ENCODE measurements at places on chromosomes 11 and 22. TPM values are rescaled to one million over a fixed set of nuclear protein-coding genes. Genes with fewer than 3 reads are reported as not detected.

- no peak overlapping the region for H3K27ac ChIP-seq
- no peak overlapping the region for H3K4me3 ChIP-seq
- no peaks in the 10 kb centered on the region for H3K27me3 ChIP-seq
- no peak for DNase-seq
Observed at GRCh38 chr11:118287006-118287405, 17.5 kb upstream of the CD3E start.

- no peaks in the 10 kb centered on the region for H3K4me1 ChIP-seq
- H3K4me3 ChIP-seq = no peak overlapping the region
- H3K27ac ChIP-seq = no peak overlapping the region
- no peaks in the 10 kb centered on the region for H3K27me3 ChIP-seq
- H3K36me3 ChIP-seq = no peaks in the 10 kb centered on the region
Observed at GRCh38 chr11:84069048-84069447, 782.9 kb upstream of the CCDC90B start.

- no peaks in the 10 kb centered on the region for H3K27me3 ChIP-seq
- peak overlapping the region; percentile 83 for H3K4me3 ChIP-seq
- H3K27ac ChIP-seq = peak overlapping the region; percentile 96
- H3K4me1 ChIP-seq = peaks cover 21% of the 10 kb centered on the region
Observed at GRCh38 chr11:12673601-12673923, 659 bp upstream of the TEAD1 start.

- peaks cover 2% of the 10 kb centered on the region for H3K27me3 ChIP-seq
- H3K4me3 ChIP-seq = no peak overlapping the region
- no peak for DNase-seq
- H3K4me1 ChIP-seq = no peaks in the 10 kb centered on the region
- no peaks in the 10 kb centered on the region for H3K36me3 ChIP-seq
- no peak overlapping the region for H3K27ac ChIP-seq
Observed at GRCh38 chr11:111209543-111210355, 35.8 kb upstream of the POU2AF2 start.

DNA sequence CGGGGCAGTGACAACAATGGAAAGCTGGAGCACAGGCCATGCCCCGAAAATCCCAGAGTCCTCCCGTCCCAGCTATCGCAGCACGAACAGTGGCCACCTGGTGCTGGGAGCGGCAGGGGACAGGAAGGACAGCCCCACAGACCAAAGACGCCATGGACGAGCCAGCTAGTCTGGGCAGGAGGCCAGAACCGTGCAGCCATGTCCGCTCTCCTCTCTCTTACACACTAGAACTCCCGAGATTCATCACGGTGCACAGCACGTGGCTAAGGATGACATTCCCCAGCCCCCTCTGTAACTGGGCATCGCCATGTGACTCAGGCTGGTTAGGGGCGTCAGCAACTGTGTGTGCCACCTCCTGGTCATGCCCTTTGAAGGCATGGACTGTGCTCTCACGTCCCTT is 4.6 kb downstream of the CDPF1 start:
- peaks cover 30% of the 10 kb centered on the region for H3K36me3 ChIP-seq
- H3K4me1 ChIP-seq = peaks cover 30% of the 10 kb centered on the region
- peak; percentile 84 for DNase-seq
- H3K27me3 ChIP-seq = no peaks in the 10 kb centered on the region
- peak overlapping the region; percentile 75 for H3K27ac ChIP-seq

DNA sequence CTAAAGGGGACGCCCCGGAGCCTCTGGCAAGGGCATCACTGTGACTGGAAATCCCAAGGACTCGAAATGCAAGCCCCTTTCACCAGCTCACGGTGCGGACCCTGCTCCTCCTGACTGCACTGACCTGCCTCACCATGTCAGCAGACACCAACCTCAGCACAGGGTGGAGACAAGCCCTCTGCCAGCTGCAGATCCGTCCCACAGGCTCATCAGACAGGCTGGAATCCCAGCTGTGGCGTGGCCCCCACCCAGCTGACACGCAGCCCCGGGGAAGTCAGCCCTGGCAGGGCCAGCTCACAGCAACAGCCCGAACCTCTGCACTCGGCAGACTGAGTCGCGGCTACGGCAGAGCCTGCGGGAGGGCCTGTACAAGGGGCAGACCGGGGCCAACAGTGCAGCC is 36.8 kb downstream of the BRD1 start:
- H3K4me1 ChIP-seq = peaks cover 63% of the 10 kb centered on the region
- DNase-seq = peak; percentile 77
- H3K27me3 ChIP-seq = no peaks in the 10 kb centered on the region
- peaks cover 50% of the 10 kb centered on the region for H3K36me3 ChIP-seq

- H3K36me3 ChIP-seq = no peaks in the 10 kb centered on the region
- no peak overlapping the region for H3K27ac ChIP-seq
- H3K4me3 ChIP-seq = no peak overlapping the region
- no peak for DNase-seq
- no peaks in the 10 kb centered on the region for H3K27me3 ChIP-seq
Observed at GRCh38 chr11:132817387-132817786, 714.9 kb downstream of the OPCML start.

DNA sequence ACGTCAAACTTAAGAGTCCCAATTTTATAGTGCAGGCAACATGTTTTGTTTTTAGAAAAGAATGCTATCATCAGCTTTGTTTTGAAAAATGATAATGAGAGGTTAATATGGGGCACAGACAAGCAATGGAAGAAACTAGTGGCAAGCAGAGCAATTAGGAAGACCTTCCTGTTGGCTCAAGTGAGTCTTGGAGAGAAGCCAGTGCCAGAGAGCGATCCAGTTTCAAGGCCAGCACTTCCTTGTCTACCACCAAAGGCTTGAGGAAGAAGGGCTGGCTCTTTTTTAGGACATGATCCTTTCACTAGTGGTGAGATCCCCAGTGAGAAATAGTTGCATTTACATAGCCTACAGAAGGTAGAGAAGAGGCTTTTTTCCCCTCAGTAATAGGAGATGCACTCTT is 1340.7 kb downstream of the LRRC4C start:
- no peak for DNase-seq
- no peak overlapping the region for H3K27ac ChIP-seq
- H3K27me3 ChIP-seq = no peaks in the 10 kb centered on the region
- H3K4me3 ChIP-seq = no peak overlapping the region
- no peaks in the 10 kb centered on the region for H3K36me3 ChIP-seq

DNA sequence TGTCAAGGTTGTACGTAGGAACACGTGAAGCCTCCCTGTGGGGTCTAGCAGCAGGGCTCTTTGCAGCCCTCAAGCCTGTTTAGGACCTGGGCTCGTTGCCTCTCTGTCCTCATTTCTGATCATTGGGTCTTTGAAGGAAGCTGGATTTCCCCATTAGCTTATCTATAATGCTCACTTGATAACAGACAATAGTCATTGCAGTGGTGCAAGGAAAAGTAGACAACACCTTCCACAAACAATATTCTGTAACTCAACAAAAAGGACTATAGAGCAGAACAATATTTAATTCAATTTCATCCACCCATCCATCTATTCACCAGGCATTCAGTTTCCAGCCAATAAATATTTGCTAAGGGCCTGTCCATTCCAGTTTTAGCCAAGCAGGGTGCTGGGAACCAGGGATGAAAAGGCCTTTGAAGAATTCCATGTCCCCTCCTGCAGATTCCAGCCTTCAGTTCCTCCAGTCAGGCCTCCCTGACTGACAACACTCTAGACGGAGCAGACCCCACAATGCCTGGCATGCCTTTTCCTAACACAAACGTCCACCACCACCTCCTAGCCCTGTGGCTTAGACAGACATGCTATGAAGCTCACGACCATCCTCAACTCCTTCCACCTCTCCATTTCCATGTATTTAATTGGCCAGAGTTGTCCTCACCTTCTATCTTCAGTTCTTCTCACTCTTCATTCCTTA is 12.7 kb upstream of the POLD3 start:
- H3K27ac ChIP-seq = no peak overlapping the region
- H3K4me1 ChIP-seq = no peaks in the 10 kb centered on the region
- no peaks in the 10 kb centered on the region for H3K27me3 ChIP-seq
- no peak for DNase-seq

- no peak for DNase-seq
- H3K4me3 ChIP-seq = no peak overlapping the region
- no peak overlapping the region for H3K27ac ChIP-seq
- no peaks in the 10 kb centered on the region for H3K4me1 ChIP-seq
- peaks cover 45% of the 10 kb centered on the region for H3K27me3 ChIP-seq
- no peaks in the 10 kb centered on the region for H3K36me3 ChIP-seq
Observed at GRCh38 chr22:43743131-43743530, 69.0 kb downstream of the EFCAB6 start.

DNA sequence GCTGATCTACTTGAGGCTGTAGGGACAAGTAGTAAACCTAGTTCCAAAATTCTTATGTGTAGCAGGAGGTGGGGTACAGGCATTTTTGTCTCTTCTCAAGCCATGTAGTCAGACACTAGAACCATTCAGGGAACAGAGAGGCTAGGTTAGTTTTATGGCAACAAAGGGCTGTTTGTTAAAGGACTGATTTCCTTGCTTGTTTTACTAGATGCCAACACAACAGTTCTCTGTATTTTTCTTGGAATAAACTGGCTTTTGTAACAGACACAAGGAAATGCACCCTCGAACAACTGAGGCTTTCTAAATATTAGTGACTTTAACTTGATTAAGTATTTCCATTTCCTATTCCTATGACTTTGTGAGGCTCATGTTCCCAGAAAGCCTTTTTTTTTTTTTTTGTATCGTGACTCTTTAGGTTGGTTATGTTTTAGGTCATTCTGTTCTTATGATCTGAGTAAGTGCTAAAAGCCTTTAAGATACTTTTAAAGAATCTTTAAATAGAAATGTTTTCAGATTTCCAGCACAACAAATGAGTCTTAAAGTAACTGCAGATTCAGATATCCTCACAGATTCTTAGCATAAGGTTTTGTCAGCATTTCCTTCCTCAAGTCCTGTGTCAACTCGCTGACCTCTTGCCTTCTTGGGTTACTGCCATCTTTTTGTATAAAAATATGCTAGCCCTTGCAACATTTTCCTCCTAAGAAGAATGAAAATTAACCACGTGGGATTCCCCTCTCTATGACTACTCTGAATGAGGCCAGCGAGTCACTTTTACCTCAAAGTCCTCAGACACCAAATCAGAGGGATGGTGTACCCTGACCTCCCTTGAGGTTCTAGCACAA is 92.5 kb downstream of the CCDC83 start:
- no peaks in the 10 kb centered on the region for H3K27me3 ChIP-seq
- H3K27ac ChIP-seq = peak overlapping the region; percentile 61
- H3K36me3 ChIP-seq = no peaks in the 10 kb centered on the region
- H3K4me3 ChIP-seq = no peak overlapping the region
- no peak for DNase-seq
- H3K4me1 ChIP-seq = peaks cover 8% of the 10 kb centered on the region

DNA sequence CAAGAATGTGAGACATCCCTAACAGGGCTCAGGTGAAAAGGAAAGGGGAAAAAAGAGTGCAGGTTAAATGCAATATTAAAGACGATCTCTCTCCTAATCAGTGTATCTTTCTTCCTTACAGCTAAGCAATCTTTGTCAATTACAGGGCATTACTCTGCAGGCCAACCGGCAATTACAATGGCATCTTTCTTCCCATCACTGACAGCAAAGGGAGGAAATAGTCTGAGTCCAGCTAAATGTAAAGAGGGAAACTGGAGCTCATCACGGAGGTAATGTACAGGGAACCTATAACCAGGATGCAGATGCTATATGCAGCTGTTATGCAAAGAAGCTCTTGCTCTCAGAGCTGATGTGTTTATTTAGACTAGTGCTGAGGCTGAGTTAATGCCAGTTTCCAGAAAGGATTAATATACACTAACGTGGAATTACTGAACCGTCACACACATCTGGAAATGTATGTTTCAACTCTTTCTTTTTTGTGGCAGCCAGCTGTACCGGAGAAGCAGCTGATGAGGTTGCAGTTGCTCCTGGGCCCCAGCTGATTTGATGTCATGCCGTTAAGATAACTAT is 121.6 kb downstream of the KIRREL3 start:
- H3K4me3 ChIP-seq = no peak overlapping the region
- DNase-seq = no peak
- peaks cover 3% of the 10 kb centered on the region for H3K27me3 ChIP-seq
- H3K36me3 ChIP-seq = no peaks in the 10 kb centered on the region
- H3K4me1 ChIP-seq = no peaks in the 10 kb centered on the region

DNA sequence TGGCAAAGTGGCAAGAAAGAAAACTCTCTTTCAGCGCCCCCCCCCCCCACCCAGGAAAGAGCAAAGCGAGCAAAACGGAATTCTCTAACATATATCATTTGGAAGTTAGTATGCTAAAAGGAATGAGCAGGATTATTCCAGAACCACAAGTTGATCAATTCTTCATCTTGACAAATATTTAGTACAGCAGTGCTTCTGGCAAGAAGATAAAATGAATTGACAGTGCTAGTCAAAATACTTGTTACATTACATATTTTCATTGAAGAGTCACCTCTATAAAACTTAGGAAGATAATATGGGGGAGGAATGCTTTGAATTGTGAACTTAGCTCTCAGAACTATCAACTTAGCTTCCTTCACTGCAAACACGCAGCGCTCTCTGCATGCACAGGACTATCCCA is 377.4 kb downstream of the DYNC2H1 start:
- H3K27ac ChIP-seq = no peak overlapping the region
- DNase-seq = no peak
- no peaks in the 10 kb centered on the region for H3K27me3 ChIP-seq
- H3K4me3 ChIP-seq = no peak overlapping the region

DNA sequence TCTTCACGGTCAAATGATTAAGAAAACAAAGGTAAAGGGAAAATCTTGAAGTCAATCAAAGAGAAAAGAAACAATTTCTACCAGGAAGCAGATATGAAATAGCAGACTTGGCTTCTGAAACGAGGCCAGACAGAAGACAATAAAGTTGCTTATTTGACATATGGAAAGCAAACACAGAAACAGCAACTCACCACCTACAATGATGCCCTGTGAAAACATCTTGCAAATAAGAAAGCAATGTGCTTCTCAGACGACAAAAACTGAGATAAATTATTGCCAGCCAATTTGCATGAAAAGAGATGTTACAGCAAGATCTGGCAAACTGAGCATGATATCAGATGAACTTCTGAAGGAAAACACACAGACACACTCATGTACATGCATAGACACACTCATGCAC is 45.9 kb upstream of the CTSC start:
- H3K27me3 ChIP-seq = no peaks in the 10 kb centered on the region
- H3K4me1 ChIP-seq = no peaks in the 10 kb centered on the region
- no peak overlapping the region for H3K4me3 ChIP-seq
- H3K27ac ChIP-seq = no peak overlapping the region

GRCh38 chr11:45322891-45323600 is 36.9 kb upstream of the SYT13 start:
- DNase-seq = no peak
- H3K27me3 ChIP-seq = no peaks in the 10 kb centered on the region
- no peak overlapping the region for H3K27ac ChIP-seq
- H3K4me3 ChIP-seq = no peak overlapping the region
- H3K36me3 ChIP-seq = no peaks in the 10 kb centered on the region

GRCh38 chr22:23053051-23053707 is 17.1 kb upstream of the GNAZ start:
- no peaks in the 10 kb centered on the region for H3K4me1 ChIP-seq
- DNase-seq = no peak
- H3K27me3 ChIP-seq = no peaks in the 10 kb centered on the region
- H3K4me3 ChIP-seq = no peak overlapping the region

GRCh38 chr22:44091021-44091721 is 67.1 kb downstream of the PARVB start:
- H3K27ac ChIP-seq = no peak overlapping the region
- H3K27me3 ChIP-seq = no peaks in the 10 kb centered on the region
- DNase-seq = peak; percentile 5

Gene APOA5
- not detected for polyA plus RNA-seq

Gene CCDC85B
- 35.9 TPM for polyA plus RNA-seq

Gene KCNA4
- polyA plus RNA-seq = not detected

Gene GSTT2B
- 15.1 TPM for polyA plus RNA-seq

Gene MIOX
- not detected for polyA plus RNA-seq

Gene ANKRD13D
- polyA plus RNA-seq = 5.9 TPM

Gene WNT7B
- not detected for polyA plus RNA-seq

Gene PRAME
- not detected for polyA plus RNA-seq

Gene LARGE2
- polyA plus RNA-seq = 0.13 TPM

Gene KDELR3
- 0.53 TPM for polyA plus RNA-seq

Gene PCNX3
- 15.5 TPM for polyA plus RNA-seq

Gene PLEKHB1
- polyA plus RNA-seq = 5.2 TPM

All from psoas muscle (tissue), 8 donors.